ENCODE measurements at places on chromosomes 7 and 10.
A peak's percentile ranks its signal among the peaks of the same experiment; 100 is the strongest.

- no peak for DNase-seq
These were observed 554.7 kb upstream of the PHF14 start for GRCh38 chr7:10418985-10419384.

- peak; percentile 17 for DNase-seq
These were observed 549.1 kb downstream of the XPNPEP1 start for GRCh38 chr10:109374215-109374614.

- no peak for DNase-seq
These were observed 8.3 kb upstream of the ZC3HAV1L start for GRCh38 chr7:139043823-139044812.

DNA sequence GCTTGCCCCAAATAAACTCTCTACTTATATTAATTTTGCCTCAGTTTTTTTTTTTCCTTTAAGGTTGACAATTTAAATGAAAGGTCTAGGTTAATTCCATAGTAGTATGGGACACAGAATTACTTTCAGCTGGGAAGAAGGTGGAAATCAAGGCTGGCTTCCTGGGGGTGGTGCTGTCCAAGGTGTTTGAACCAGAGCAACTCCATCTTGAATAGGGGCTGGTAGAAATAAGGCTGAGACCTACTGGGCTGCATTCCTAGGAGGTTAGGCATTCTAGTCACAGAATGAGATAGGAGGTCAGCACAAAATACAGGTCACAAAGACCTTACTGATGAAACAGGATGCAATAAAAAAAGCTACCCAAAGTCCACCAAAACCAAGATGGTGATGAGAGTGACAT lies 1190.8 kb upstream of the AUTS2 start:
- DNase-seq = no peak

DNA sequence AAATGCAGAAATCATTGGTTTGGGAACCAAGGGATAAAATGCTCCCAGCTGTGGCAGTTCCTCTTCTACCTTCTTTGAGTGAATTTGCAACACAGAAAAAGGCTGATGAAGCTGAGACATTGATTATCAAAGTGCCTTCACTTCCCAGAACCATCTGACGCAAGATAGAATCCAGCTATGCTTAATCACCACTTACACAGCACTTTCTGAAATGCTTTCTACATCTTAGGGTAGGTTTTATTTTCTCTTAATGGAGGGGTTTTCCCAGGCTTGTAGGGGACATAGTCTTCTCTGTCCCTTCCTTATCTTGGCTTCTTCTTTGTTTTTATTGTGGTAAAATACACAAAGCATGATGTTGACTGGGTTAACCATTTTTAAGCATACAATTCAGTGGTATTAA lies 332.6 kb upstream of the ZNF32 start:
- no peak for DNase-seq

DNA sequence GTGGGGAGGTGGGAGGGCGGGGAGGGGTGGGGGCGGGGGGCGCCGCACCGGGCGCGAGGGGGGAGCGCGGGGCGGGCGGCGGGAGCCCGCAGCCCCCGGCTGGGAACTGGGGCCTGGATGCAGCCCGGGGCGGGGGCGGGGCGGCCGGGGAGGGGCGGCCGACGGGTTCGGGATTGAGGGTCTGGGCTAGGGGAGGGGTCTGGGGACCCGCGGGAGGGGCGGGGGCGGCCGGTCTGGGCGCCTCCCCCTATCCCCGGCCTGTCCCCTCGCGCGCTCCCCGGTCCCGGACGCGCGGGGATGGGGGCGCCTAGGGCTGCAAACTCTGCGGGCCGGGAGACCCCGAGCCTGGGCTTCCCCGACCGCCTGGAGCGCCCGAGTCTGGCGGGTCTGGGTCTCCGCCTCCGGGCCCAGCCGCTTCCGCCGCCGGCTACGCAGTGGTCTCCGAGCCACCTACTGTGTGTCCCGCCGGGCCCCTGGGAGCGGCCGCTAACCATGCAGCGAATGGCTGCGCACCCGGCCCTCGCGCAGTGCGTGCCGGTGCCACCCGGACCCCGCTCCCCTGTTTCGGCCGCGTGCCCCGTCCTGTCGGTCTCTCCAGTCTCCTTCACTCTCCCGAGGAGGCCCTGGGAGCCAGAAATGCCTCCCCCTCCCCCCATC lies 375 bp upstream of the FGF8 start:
- no peak for DNase-seq

DNA sequence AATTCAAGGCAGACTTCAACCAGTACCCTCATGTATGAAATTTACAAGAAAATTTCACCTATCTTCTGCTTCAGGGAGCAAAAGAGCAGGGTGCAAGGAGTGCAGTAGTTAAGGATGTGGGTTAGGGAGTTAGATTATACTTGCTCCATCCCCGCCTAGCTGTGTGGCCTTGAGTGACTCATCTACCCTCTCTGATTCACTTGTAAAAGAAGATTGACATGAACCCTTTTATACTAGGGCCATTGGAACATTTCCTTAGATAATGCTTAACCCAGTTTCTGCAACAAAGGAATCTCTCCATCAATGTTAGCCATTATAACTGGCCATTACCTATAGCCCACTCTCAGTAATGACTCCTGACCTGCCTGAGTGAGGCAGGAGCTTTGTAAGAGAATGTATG lies 10.2 kb upstream of the HSPA12A start:
- DNase-seq = no peak

DNA sequence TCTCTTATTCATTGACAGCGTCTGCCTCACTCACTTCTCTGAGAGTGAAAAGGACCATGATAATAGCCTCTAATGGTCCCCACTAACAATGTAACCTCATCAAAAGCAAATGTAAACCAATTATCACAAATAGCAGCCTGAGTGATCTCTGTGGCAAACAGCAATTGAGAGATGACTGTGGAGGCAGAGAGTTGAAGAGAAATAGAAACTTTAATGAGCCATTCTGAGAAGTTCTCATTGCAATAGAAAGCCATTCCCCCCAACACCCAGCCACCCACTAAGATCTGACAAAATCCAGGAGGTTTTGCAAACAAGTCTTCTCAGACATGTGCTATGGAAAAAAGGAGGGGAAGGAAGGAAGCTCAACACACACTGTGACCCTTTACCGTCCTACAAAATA lies 44.2 kb upstream of the RNF148 start:
- no peak for DNase-seq

DNA sequence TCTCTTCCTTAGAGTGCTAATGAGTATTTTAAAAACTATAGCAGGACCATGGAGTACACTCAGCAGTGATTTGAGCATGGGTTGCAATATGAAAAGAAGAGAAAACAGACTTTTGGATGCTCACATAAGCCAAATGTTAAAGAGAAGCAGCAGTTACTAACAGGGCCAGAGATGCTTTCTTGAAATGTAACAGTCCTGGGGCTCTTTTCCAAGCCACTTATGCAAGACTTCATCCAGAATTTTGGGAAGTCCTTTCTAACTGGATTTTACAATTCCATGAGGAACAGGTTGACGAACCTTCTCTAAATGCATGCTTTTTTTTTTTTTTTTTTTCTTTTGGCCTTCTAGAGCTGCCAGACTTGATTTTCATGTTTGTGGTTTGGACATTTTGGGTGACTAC lies 282.0 kb downstream of the SEC23IP start:
- DNase-seq = no peak

GRCh38 chr7:31327071-31327470 lies 13.5 kb downstream of the NEUROD6 start:
- DNase-seq = no peak

DNA sequence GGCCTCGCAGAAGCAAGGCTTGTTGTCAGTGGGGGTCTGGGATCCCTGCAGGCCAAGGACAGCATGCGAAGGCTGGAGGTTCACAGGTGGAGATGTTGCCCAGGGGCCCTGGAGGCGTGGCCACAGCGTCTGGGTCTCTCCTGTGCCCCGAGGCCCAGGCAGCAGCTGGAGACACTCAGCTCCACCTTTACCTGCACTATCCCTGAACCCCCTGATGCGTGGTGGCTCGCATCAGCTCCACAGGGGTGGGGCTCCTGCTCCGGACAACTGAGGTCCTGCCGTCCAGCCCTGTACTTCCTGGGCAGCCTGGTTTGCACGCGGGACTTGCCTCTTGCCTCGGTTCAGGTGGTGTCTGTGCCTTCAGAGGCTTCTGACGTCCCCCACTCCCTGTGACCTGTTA lies 54.6 kb upstream of the ZNF32 start:
- no peak for DNase-seq

DNA sequence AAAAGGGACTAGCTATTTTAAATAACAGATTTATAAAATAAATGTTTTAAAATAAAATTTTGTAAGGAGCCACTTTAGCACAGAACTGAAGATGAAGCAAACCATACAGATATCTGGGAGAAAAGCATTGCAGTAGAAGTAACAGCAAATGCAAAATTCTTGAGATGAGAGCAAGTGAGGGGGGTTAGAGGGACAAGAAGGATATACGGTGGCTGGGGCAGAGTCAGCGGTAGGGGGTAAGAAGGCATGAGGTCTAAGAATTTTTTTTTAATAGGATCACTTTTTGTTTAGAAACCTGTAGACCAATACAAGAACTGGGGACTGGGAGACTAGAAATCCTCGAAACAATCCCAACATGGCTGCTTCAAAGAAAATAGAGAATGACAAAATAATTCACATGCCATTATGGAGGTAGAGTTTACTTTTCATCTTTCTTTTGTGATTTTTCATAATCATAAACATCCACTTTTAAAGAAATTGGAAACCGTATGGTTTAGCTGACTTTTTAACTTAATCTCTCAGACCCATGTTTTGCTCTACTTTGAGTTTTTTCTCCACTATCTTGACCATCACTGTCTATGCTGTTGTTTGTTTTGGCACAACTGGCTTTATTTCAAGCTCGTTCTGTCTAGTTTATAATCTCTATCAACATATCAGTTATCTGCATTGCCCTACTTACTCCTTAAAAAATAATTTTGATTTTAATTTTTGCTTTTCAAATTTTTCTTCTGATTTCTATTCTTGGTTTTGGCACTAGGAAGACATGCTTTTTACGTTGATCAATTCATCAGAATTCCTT lies 73.5 kb downstream of the KMT2C start:
- DNase-seq = no peak

DNA sequence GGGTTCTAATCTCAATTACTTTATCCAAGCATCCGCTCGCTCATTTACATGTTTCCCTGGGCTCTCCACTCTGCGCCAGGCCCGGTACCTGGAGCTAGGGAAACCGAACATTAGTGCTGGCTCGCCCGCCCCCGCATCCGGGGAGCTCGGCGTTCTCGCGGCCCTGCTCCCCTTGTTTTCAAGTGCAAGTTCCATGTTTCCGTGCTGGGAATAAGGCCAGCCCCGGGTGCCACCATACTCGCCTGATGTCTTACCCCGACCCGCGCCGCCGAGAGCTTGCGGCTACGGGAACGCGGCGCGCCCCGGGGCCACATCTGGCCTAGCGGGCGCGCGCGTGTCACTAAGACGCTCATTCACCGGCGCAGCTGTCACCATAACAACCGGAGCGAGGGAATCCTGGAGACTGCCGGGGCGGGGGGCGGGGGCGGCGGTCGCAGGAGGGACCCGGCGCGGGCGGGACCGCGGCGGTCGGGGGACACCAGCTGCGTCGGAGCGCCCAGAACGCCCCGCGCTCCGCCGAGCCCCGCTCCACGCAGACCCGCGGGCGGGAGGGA lies at the start of gene NEURL1:
NEURL1 (plus strand) TSS at position 344 of the 554 bp plus-strand sequence. CDS start 683 bp downstream, outside the sequence.
- no peak for DNase-seq

- DNase-seq = no peak
These were observed 67.8 kb downstream of the ZNF248 start for GRCh38 chr10:37789590-37789989.

DNA sequence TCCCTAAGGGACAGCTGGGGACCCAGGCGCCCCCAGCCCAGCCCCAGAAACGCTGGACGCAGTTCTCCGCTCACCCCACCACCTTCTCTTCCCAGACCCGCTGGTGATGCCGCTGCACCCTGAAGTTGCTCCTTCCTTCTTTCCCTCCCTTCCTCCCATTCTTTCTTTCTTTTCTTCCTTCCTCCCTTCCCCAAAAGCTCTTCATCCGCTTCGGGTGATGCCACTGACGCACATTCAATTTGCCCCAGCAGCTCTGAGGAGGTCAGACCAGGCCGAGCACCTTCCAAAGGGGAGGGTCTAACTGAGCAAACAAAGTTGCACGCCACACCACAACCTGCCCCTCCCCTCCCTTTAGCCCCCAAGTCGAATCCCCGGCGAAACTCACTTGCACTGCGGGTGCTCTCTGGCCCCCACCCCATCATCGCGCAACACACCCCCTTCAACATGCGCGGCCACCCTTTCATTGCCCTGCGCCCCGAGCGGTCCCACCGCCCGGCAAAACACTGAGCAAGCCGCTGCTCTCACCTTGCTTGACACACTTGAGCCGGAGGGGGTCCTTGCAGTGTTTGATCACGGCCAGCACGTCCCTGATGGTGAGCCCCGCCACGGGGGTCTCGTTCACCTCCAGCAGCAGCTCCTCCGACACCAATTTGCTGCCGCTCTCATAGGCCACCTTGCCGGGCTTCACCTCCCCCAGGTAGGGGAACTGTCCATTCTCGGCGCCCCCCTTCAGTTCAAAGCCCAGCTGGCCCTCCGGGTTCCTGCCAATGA lies 787 bp downstream of the MAGI2 start:
- no peak for DNase-seq

GRCh38 chr7:116356333-116356965 lies 143.1 kb upstream of the CAV2 start:
- DNase-seq = no peak

DNA sequence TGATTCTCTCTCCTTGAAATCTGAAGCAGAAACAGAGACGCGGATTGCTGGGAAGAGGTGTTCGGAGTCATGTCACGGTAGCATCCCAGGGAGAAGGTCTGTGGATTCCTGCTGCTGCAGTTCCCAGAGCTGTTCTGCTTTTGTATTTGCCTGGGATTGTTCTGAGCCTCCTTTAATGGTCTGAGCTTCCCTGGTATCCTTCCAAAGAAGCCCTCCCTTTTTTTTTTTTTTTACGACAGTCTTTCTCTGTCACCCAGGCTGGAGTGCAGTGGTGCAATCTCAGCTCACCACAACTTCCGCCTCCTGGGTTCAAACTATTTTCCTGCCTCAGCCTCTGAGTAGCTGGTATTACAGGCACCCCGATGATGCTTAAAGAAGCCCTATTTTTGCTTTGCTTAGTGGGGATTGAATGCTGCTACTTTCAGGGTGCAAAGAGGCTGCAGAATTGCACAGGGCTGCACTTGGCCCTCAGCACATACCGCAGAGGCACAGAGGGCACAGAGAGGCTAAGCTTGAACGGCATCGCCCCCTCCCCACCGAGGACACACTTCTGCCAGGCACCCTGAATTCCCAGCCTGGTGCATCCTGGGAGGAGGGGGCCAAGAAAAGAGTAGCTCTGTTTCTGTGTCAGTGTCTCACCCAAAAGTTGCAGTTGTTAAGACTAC lies 208.6 kb upstream of the GALNT17 start:
- DNase-seq = no peak

DNA sequence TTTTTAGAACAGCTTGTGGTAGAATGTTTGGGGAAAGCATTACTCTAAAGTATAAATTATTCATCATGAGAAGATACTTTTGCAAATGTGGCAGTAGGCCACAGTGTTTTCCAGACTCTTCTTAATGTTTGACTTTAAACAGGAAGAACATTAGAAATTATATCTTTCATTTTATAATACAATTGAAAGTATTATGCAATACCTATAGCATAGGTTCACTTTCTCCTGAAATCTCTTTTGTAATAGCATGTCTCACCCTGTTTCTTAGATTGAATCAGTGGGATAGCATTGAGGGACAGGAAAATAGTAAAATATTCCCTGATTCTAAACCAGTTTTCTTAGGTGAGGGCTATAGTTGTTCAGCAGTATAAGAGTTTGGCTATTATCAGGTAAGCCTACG lies 23.1 kb downstream of the ANKIB1 start:
- no peak for DNase-seq

Data from fibroblast of the conjunctiva (primary cell).